ENCODE measurements at places on chromosomes 11 and 22. TPM values are rescaled to one million over a fixed set of nuclear protein-coding genes. Genes with fewer than 3 reads are reported as not detected.

SMTNL1 gene
- total RNA-seq, result not detected

STIM1 gene
- 113 TPM for total RNA-seq

GRCh38 chr11:9823439-9823838 lies 159.6 kb downstream of the SWAP70 start:
- DNase-seq, result no peak
- no peaks in the 10 kb centered on the region for H3K36me3 ChIP-seq
- H3K27me3 ChIP-seq, result no peaks in the 10 kb centered on the region
- H3K4me3 ChIP-seq, result no peak overlapping the region
- no peaks in the 10 kb centered on the region for H3K4me1 ChIP-seq
- H3K27ac ChIP-seq, result no peak overlapping the region

DNA sequence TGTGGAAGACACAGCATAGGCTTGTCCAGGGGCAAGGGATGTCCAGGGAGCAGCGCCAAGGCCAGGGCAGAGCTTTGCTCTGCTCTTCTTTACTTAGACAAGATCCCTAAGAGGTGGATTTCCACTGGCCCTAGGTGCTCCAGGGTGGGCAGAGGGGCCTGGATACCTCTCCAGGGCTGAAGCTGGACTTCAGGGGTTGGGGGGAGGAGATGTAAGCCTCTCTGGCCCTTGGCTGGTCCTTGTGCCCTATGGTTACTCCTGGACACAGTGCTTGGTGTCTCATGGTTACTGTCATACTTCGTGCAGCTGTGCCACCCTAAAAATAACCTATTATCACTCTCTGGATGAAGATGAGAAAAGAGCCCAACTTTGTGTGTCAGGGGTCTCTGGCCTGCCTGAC lies 12.9 kb upstream of the KCNJ11 start:
- peaks cover 8% of the 10 kb centered on the region for H3K4me1 ChIP-seq
- H3K36me3 ChIP-seq, result no peaks in the 10 kb centered on the region
- H3K27ac ChIP-seq, result no peak overlapping the region
- DNase-seq, result no peak
- no peak overlapping the region for H3K4me3 ChIP-seq

- no peaks in the 10 kb centered on the region for H3K27me3 ChIP-seq
- H3K27ac ChIP-seq, result no peak overlapping the region
- no peaks in the 10 kb centered on the region for H3K36me3 ChIP-seq
Measured at GRCh38 chr11:45485070-45485707, 180.2 kb downstream of the CHST1 start.

- H3K4me3 ChIP-seq, result no peak overlapping the region
- peaks cover 15% of the 10 kb centered on the region for H3K27me3 ChIP-seq
- H3K27ac ChIP-seq, result no peak overlapping the region
- DNase-seq, result no peak
Measured at GRCh38 chr11:64502634-64503033, 88.4 kb upstream of the SLC22A12 start.

GRCh38 chr11:115080923-115081680 lies 402.8 kb downstream of the NXPE2 start:
- peaks cover 2% of the 10 kb centered on the region for H3K27me3 ChIP-seq
- DNase-seq, result no peak
- no peak overlapping the region for H3K4me3 ChIP-seq
- no peaks in the 10 kb centered on the region for H3K36me3 ChIP-seq
- H3K27ac ChIP-seq, result no peak overlapping the region

DNA sequence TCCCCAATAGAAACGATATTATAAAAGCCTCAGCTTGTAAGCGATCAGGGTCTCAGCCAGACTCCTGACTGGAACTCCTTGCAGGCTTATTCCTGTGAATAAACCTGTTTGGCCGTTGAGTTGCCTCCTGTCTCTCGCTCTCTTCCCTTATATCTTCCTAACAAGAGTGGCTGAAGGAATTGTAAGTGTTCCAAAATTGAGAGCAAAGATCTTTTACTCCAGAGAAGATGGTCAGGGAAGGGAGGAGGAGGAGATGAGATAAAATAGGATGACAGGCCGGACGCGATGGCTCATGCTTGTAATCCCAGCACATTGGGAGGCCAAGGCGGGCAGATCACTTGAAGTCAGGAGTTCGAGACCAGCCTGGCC lies 1.2 kb upstream of the SLC37A4 start:
- H3K27me3 ChIP-seq, result no peaks in the 10 kb centered on the region
- peaks cover 28% of the 10 kb centered on the region for H3K4me1 ChIP-seq
- no peak overlapping the region for H3K27ac ChIP-seq

- no peak overlapping the region for H3K27ac ChIP-seq
- H3K4me3 ChIP-seq, result no peak overlapping the region
- no peak for DNase-seq
- no peaks in the 10 kb centered on the region for H3K4me1 ChIP-seq
- H3K27me3 ChIP-seq, result no peaks in the 10 kb centered on the region
Measured at GRCh38 chr11:23206741-23207336, 346.6 kb upstream of the CCDC179 start.

GRCh38 chr11:12291766-12292165 lies 85.6 kb upstream of the PARVA start:
- H3K27ac ChIP-seq, result no peak overlapping the region
- H3K4me1 ChIP-seq, result peaks cover 16% of the 10 kb centered on the region
- H3K4me3 ChIP-seq, result no peak overlapping the region
- no peak for DNase-seq

Data from activated CD4-positive, alpha-beta memory T cell treated with anti-CD3 and anti-CD28 coated beads, Interleukin-2, amount 10 ng/mL, durations not matched to agents 7 days and 5 days (primary cell).